Left ventricle myocardium inferior (tissue), 1 donor: ENCODE measurements at places on chromosomes 13 and 19. TPM values are rescaled to one million over a fixed set of nuclear protein-coding genes. Genes with fewer than 3 reads are reported as not detected.

LILRB5 gene
- 5.7 TPM for total RNA-seq

ZNF431 gene
- total RNA-seq: 12.4 TPM

SLITRK6 gene
- total RNA-seq: 0.93 TPM

RTBDN gene
- total RNA-seq: not detected

CD33 gene
- total RNA-seq: 3.0 TPM

ZNF135 gene
- total RNA-seq: 3.8 TPM

ZNF132 gene
- 5.7 TPM for total RNA-seq

SIGLEC8 gene
- 0.16 TPM for total RNA-seq

RDH8 gene
- not detected for total RNA-seq

CRX gene
- not detected for total RNA-seq

FGF22 gene
- not detected for total RNA-seq

SELENOV gene
- not detected for total RNA-seq

PROZ gene
- not detected for total RNA-seq

OR7C1 gene
- not detected for total RNA-seq

DNA sequence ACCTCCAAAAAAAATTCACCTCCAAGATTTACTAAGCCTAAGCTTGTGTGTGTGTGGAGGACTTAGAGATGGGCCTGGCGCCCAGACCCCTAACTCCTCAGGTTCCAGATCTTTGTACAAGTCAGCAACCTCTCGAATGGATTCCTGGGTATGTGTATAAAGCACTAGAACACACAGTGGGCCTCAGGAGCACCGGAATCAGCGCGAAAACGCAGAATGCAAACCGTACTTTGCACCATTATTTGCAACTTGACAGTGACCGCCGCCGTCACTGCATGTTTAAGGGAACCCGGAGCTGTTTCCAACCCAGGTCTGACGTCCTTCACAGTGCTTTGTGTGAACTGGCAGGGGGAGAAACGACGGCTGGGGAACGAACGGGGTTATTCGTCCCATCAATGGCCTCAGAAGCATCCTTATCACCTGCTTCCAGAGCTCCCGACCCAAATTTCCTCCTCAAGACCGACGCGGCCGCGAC, 688 bp downstream of the ZNF606 start:
- no peak for DNase-seq

GRCh38 chr13:73943965-73944233, 190.3 kb downstream of the KLF12 start:
- DNase-seq: no peak

DNA sequence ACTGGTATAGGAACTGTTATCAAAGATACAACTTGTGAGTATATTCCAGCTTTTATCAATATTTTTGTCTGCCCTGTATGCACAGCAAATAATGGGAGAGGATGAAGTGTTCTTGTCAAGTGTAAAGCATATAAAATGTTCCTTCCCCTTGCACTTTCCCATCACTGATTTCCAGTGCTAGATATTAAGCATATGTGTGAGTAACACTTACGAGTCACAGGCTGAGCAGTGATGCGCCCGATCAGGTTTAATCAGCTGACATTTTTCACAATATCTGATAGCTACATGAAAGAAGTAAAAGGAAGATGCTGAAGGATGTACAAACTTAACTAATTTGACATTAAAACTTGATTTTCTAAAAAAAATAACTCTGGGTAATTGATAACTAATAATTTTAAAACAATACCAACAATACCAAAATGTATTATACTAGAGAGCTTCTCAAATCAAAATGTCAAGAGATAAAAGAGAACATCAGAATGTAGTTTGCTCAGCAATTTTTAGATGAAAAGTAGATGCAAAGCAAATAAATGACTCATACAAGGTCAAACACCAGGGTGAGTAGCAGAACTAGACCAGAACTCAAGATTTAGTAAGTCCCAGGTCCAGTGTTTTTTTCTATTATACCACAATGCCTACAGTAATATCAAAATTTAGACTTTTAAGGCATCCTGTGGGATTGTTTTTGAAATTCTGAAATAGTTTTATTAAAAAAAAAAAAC, 56.4 kb downstream of the ZDHHC20 start:
- no peak for DNase-seq

GRCh38 chr19:11948646-11949045, 16.2 kb upstream of the ZNF763 start:
- no peak for DNase-seq

DNA sequence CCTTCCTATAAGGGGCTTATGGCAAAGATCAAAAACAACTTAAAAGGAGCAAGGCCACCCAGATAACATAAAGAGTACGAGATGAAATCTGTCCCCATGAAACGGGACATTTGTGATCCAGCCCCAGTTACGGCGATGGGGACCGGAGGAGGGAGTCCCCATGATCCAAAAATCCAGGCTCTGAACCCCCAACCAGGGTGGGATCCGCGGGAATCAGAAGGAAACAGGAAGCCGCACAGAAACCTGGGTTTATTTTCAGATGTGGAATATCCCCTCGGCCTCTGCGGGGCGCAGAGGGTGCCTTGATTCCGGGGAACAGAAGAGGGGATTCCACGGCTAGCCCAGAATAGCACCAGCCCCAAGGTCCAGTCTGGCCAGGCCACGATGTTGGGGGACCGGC, 5.0 kb downstream of the PTPRS start:
- DNase-seq: no peak

- DNase-seq: no peak
Measured at GRCh38 chr13:91141543-91142061, 205.9 kb upstream of the MIR17HG start.

DNA sequence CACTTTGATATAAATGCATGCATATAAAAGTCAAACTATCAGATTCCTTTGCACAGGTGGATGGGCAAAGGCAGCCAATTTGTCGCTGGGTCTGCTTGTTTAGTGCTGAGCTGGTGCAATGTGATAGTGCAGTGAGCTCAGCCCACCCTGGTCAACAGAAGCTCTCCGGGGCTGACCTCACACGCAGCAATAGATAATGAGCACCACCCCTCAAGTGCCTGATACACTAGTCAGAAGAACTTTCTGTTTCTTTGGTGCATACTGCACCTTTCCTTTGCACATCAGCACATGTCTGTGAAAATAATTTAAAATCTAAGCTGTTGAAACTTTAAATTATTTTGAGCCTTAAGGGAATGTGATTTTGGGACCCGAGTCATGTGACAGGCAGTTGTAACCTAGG, 20.2 kb downstream of the ATP8A2 start:
- no peak for DNase-seq

- DNase-seq: no peak
Measured at GRCh38 chr13:112506046-112506445, 81.9 kb downstream of the TUBGCP3 start.

DNA sequence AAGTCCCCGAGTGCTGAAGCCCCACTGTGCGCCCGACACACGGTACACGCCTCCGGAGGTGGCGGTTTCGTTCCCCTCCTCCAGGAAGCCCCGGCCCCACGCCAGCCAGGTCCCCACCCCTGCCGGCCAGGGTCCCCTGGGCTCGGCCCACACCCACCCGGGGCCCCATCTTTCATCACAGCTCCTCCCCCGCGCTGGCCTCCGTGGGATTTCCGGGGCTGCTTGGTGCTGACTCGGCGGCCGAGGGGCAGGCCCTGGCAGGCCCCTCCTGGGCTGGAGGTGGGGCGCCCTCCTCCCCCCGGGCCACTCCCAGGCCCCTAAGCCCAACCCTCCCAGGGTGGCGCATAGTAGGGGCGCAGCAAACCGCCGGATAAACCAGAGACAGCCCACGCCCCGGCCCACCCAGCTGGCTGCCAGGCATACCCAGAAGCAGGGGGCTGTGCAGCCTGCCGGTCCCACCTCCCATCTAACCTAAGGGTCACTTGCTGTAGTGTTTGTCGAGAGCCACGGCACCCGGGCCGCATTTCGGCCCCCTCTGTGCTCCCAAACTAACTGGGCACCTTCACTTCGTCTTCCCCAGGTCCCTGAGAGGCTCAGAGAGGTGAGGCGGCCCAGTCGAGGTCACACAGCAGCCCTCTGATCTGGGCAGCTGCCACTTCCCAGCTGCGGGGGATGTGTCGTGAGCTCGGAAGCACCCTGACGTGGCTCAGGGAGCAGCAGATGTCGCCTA, 6.6 kb downstream of the ZBTB7A start:
- peak; percentile 73 for DNase-seq

GRCh38 chr19:52206481-52206880, 16.6 kb downstream of the PPP2R1A start:
- DNase-seq: peak; percentile 35

- peak; percentile 34 for DNase-seq
Measured at GRCh38 chr19:35429698-35430408, 18.2 kb upstream of the FFAR2 start.

GRCh38 chr13:26377038-26377437, 123.1 kb downstream of the CDK8 start:
- DNase-seq: no peak

DNA sequence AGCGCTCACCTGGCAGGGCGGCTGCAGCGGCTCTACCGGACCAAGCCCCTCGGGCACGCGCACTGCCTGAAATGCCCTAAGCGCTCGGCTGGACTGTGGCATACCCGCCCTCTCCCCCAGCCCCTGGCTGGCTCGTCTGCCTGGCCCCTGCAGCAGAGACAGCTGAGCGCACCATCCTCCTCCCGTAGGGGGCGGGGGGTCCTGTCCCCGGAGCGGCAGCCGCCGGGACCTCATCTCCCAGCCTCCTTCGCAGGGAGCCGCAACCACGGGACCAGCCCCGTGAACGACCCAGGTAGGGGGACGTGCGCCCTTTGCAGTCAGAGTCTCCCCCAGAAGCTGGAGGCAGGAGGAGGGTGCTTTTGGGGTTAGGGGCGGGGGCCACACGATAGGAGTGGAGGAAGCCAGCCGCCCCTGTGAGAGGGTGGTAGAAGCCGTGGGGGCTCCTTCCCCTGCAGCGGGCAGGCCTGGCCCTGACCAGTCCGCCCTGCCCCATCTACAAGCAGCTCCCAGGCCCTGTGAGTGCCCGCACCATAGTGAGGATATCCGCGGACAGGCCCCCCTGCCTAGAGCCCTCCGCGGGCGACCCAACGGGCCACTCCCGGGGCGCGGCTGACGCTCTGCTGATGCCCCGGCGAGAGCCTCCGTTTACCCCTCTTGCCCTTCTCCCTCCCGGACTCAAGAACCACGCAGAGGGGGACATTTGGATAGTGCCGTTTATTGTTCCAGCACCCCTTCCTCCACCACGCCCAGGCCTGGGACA, 34.2 kb downstream of the ZNF787 start:
- DNase-seq: no peak

DNA sequence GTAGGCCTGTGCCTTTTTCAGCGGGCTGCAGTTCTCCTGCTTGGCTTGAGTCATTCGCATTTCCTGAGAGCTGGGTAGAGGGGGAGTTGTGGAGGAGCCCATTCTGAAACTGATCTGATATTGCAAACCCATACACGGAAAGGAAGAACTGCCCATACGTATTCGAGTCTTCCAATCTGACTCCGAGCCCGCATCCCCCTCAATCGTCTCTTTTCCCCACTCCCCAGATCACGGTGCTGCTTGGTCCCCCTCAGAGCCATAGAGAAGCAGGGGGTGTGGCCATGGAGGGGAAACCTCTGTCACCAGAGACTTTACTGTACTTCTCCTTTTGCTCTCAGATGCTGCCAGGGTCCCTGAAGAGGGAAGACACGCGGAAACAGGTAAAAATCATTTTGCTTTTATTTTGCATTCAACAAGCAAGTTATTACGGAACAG, at the start of gene CD22:
TSS of gene CD22 (plus strand) at position 337 of the 435 bp plus-strand sequence. CDS start 2,854 bp downstream, outside the sequence.
- DNase-seq: no peak

DNA sequence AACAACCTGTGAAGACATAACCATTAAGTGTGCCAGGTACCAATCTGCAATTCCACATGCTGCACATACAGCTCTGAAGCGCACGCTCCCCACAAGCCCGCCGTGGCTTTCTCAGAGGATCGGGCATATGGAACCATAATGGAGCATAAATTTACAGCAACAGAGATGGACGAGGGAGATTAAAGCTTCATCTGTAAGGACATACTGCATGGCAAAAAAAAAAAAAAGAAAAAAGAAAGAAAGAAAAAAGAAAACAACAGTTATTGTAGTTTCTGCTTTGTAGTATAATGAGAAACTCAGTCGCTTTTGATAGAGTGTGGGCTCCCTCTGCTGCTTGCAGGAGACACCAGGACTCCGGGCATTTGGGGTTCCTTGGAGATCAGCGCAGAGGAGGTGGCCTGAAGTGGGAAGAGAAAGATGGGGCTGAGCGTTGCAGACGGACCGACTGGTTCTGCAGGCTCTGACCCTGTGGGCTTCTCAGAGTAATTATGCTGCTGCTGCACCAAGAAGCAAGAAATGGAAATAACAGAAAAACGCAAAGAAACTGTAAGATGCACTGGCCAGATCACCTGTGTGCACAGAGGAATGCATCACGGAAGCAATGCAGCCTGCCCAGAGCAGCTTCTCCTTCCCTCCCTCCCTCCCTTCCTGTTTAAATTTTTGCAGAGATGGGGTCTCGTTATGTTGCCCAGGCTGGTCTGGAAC, 10.8 kb upstream of the PDCD5 start:
- DNase-seq: no peak

DNA sequence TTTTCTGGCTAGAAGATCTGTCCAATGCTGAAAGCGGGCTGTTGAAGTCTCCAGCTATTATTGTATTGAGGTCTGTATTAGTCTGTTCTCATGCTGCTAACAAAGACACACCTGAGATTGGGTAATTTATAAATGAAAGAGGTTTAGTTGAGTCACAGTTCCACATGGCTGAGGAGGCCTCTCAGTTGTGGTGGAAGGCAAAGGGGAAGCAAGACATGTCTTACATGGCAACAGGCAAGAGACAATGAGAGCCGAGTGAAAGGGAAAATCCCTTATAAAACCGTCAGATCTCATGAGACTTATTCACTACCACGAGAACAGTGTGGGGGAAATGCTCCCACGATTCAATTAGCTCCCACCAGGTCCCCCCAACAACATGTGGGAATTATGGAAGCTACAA, 980.4 kb downstream of the SLITRK5 start:
- DNase-seq: no peak

GRCh38 chr13:95137096-95137495, 164.2 kb downstream of the ABCC4 start:
- DNase-seq: no peak

- no peak for DNase-seq
Measured at GRCh38 chr19:39248806-39249205, at the start of gene IFNL4. Gene IFNL4, minus strand, starts transcription at chr19:39248856.

- DNase-seq: no peak
Measured at GRCh38 chr19:2952953-2953481, 8.2 kb upstream of the ZNF77 start.

DNA sequence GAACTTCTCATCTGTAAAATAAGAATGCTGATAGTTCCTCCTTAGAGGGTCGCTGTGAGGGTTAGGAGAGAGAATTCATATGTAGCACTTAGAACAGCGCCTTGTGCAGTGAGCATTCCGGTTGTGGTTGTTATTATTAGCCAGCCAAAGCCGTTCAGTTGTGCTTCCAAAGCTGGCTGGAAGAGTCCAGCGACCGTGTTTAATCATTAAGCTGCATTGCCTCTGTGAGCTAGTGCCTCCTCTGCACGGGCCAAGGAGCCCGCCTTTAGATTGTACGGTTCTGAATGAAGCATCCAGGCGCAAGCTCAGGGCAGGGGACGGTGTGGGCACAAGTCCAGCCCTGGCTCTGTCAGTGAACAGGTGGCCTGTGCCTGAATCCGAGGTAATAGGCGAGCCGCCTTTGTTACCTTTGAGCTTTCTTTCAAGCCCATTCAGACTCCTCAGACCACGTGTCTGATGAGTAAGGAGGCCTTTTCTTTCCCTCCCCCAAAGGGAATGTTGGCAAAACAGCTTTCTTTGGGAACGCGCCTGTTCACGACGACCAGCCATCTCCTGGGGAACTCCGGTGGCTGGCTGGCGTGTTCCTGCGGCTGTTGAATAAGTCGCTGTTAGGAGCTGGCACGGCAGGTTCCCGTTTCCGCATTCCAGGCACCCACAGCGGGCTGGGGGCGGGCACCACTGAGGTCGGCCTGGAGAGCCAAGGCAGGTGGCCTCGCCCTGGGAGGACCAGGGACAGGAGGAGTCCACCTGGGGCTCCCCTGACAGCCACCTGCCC, 25.1 kb downstream of the SIPA1L3 start:
- DNase-seq: peak; percentile 32
